ENCODE measurements at places on chromosomes 13 and 19.

DNA sequence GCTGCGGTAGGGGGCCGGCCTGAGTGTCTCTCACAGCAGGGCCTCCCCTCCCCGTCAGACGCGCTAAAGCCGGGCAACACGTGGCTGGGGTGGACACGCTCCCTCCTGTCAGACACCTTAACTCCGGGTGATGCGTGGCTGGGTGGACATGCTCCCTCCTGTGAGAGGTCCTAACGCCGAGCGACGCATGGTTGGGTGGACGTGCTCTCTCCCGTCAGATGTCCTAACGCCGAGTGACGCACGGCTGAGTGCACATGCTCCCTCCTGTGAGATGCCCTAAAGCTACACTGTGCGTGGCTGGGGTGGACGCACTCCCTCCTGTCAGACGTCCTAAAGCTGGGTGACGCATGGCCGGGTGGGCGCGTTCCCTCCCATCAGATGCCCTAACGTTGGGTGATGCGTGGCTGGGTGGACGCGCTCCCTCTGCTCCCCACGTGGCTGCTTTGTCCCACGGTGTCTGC is 126.1 kb upstream of the MCF2L start:
- DNase-seq = no peak

DNA sequence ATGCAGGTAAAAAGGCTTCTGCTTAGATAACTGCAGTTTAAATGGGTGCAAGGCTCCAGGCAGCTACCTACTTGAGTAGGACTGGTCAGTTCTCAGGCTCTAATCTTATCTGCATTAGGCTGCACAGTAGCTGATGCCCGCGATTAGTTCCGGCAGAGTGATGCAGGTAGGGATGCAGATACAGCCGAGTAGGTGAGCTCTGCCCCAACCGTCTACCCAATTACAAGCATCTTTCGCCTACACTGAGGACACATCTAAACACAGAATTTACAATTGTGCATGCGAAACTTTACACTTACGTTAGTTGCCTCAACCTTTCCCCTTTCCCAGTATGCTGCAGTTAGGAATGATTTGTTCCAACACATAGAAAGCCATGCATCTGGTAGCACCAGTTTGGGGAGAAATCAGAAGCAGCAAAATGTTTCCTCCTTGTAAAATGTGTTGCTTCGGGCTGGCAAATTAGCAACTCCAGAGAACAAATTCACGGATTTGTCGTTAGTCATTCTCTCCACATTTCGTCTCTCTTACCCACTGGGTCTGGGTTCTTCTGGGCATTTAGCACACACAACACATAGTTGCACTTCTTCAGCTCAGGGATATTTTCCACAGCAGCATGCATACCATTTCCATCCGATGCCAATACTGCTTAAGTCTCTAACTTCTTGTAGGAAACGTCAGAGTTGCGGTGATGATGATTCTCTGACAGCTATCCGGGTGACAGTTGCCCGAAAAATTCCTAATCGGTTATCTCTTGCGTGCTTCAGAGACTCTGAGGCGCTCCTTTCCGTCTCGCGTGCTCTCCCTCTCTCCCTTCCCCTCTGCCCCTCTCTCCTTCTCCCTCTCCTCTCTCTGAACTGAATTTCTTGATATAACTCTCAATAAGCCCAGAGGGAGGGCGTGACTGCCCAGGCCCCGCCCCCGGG is at the start of gene PCDH9:
Gene PCDH9 (minus strand): TSS at position 856 of the 923 bp plus-strand sequence. CDS start 1,896 bp downstream, outside the sequence.
- no peak for DNase-seq

- DNase-seq = no peak
Measured at GRCh38 chr19:30895946-30896345, 453.3 kb downstream of the TSHZ3 start.

DNA sequence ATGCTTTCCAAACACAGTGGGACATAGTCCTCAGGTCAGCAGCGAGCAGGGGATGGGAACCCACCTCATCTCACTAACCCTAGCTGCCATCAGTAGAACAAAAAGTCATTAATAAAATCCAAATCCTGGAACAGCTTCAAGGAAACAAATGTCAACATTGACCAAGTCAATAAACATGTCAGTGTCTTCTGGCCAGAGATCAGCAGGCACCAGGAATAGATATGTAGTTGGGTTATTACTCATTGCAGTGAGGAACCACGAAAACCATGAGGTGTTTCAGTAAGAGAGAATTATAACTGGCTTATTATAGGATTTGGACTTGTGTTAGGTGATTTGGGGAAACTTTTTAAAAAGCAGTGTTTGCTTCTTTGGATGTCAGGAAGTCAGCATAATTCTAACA is 17.1 kb upstream of the CD33 start:
- DNase-seq = no peak

DNA sequence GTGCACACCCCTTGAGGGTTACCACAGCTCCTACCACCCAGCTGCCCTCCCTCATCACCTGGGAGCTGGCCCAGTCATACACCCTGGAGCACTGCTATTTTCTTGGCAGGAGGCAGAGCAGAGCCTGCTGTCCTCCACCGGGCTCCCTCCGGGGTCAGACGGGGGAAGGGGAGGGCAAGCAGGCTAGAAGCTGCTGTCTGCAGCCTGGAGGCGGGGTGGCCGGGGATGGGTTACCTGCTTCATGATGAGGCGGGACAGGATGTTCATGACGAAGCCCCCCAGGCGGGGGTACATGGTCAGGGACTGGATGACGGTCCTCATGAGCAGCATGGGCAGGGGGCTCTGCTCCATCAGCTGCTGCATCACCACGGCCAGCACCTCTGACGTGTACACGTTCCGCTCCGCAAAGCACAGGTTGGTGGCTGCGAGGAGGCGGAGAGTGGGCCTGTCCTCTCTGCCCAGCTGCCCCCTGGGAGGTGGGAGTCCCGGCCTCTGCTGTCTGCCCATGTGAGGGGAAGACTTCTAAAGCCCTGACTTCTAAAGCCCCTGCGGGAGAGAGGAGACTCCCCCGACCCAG is 2.7 kb upstream of the RSPH6A start:
- no peak for DNase-seq

DNA sequence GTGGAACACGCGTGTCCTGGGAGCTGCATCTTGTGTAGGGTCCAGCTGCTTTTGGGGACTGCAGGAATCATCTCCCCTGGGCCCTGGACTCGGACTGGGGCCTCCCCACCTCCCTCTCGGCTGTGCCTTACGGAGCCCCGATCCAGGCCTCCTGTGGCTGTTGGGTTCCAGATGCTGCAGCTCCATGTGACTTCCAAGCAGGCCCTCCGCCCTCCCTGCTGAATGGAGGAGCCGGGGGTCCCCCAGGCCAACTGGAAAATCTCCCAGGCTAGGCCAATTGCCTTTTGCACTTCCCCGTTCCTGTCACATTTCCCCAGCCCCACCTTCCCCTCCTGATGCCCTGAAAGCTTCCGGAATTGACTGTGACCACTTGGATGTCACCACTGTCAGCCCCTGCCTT is 6.2 kb upstream of the PGLS start:
- no peak for DNase-seq

DNA sequence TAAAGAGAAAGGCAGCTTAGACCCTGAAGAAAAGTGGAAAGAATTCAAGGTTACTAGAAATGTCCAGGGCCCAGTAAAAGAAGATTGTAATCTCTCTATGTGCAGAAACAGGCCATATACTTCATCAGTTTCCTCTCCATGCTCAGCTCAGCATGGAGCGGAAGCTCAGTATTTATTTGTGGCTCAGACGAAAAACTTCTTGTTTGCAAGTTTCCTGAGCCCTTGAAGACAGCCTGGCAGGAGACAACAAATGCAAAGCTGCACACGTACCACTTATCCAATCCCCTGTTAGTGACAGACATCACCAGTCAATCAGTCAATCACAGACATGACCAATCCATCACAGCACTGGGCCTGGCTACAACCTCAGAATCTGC is 8.1 kb upstream of the KLF2 start:
- DNase-seq = no peak

DNA sequence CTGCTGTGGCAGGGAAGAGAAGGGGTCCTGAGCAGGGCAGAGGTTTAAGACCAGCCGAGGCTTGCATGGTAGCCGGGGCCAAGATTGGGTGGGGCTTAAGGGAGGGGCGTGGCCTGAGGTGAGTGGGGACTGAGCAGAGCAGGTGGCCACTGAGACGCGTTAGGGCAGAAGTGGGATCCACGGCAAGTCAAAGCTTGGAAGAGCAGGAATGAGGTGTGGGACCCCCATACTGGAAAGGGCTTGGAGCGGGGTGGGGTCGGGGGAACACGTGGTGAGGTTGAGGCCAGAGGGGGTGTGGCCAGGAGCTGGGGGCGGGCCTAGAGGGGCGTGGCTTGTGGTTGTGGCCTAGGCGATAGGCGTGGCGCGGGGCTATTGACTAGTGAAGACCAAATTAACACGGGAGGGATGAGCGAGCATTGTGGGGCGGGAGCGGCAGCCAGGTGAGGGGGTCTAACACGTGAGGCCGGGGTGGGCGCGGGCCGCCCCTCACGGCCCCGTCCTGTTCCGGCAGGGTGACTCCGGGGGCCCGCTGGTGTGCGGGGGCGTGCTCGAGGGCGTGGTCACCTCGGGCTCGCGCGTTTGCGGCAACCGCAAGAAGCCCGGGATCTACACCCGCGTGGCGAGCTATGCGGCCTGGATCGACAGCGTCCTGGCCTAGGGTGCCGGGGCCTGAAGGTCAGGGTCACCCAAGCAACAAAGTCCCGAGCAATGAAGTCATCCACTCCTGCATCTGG is 3.3 kb downstream of the CFD start:
- peak; percentile 69 for DNase-seq

GRCh38 chr19:18097993-18098890 is 664 bp downstream of the MAST3 start:
- no peak for DNase-seq

GRCh38 chr19:51064534-51065220 is at the start of gene KLK13:
Gene KLK13, minus strand, starts transcription at chr19:51065092. Its CDS starts 25 bp downstream, at chr19:51065067.
- DNase-seq = no peak

- no peak for DNase-seq
Measured at GRCh38 chr19:16590876-16591802, 18.9 kb upstream of the SLC35E1 start.

- no peak for DNase-seq
Measured at GRCh38 chr13:73231471-73231870, 172.7 kb downstream of the KLF5 start.

GRCh38 chr13:34842466-34842865 is 99.6 kb upstream of the NBEA start:
- no peak for DNase-seq

GRCh38 chr13:111663953-111664421 is 343.5 kb downstream of the TEX29 start:
- DNase-seq = no peak

- no peak for DNase-seq
Measured at GRCh38 chr13:38090913-38091312, 221.3 kb upstream of the TRPC4 start.

DNA sequence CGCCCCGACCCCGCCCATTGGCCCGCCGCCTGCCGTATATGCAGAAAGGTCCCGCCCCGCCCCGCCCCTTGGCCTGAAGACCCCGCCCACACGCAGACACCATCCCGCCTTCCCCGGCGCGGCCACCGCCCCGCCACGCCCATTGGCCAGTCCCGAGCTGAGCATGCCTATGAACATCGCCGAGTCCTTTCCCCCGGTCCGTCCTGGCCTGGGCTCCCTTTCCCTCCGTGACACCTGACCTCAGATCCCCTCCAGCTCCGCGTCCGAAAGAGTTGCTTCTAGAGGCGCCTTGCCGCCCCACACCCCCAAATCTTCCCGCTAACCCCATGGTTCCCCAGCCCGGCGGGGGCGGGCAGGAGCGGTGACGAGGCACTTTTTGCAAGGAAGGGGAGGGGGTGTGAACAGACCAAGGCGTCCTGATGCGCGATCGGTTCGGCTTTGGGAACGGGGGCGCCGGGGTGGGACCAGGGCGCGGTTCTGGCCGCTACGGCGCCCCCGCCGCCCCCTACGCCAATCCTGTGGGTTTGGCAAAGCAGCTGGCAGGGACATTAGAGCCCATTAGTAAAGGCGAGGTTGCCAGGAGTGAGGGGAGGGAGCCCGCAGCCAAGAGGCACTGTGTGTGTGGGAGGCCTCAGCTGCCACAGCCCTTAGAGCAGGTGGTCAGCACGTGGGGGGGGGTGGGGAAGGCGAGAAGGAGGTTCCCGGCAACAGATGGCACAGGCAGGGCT is 406 bp upstream of the NUMBL start:
- peak; percentile 85 for DNase-seq

DNA sequence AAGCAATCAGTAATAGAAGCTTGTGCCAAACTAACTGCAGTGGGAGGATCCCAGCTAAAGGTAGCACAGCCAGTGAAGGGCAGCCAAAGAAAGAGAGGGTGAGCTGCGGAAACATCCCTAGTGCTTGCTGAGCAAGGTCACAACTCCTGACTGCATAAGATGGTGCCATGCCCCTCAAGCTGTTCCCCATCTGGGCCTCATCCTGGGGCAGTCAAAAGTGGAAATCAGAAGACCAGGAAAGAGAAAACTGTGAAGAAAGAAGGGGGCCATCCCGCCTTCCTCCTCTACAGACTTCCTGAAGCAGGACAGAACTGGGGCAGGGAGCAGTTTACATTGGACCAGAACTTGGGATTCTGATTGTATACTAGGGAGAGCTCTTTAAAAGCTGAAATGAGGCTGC is 159.2 kb downstream of the TNFSF13B start:
- no peak for DNase-seq

DNA sequence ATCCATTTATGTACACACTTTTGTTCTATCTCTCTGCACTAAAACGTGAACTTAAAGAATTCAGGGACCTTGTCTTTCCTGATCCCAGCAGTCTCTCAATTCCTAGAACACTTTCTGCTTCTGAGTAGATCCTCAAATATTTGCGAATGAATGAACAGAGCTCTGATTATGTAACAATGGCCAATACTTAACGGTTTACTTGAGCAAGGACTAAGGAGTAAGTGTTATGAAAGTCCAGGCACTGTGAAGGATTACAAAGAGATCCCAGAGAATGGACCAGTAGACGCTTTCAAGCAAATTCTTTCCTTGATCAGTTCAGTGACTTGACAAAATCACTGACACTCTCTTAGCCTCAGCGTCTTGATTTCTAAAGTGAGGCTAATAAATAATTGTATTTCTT is 514.5 kb upstream of the KLHL1 start:
- no peak for DNase-seq

Measured in T-helper 2 cell treated with Interferon-gamma antibody and Interleukin-4, amounts not matched to agents 5 μg/mL and 100 μg/mL, for 36 hours (primary cell).